ENCODE measurements at places on chromosomes 12 and 14.

DNA sequence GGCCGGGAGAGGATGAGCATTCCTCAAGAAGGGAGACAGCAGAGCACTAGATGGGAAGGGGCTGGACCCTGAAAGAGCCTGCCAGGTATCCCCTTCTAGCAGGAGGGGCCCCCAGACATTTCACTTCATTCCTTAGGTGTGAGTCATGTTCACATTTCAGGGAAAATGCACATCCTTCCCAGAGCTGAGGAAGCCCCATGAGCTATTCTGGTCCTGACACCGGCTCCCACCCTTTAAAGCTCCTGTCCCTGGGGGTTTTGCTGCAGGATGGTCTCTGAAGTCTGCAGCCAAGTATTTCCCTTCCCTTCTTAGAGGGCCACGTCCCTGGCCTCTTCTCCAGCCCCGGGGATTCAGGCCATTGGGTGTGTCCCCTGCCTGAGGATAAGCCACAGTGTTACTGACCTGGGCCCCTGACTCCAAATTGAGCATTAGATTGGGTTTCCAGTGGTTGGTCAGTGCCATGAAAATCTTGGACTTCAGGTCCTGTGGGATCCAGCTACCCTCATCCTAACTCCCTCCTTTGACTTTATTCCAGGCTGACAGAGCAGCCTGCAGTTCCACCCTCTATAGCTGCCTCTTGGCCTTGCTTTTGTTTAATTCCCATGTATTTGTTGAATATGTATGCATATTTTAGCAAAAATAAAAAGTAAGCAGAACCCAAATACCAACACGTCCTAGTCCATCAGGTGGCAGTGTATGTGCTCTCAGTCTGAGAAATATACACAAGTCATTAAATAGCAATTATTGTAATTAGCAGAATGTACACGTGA lies 267.1 kb downstream of the CACNA1C start:
- no peak for DNase-seq

GRCh38 chr12:100842156-100842555 lies 47.6 kb downstream of the ANO4 start:
- no peak for DNase-seq

GRCh38 chr12:54974279-54974678 lies 10.3 kb downstream of the TESPA1 start:
- no peak for DNase-seq

DNA sequence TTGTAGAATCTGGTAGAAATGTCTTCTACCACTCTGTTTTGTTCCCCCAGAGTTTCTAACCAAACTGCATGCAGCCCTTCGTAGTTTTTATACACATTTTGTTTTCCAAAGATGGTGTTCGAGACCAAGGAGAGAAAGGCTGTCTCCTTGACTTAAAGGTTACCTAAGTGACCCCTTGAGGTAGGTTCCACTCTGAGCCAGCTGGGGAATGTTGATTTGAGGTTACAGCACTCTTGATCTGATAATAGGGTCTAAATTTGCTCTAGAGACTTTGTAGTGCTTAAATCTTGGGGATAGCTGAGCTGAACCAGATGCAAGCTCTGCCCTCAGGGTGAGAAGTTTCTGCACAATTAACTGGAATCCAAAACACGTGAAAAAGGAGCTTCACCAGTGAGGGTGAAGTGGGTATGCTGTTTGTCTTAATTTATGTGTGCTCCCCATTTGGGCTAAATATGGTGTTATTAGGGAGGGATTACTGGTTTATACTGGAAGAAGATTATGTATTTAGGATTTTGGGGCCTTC lies 3.1 kb downstream of the TMBIM6 start:
- DNase-seq, result no peak

DNA sequence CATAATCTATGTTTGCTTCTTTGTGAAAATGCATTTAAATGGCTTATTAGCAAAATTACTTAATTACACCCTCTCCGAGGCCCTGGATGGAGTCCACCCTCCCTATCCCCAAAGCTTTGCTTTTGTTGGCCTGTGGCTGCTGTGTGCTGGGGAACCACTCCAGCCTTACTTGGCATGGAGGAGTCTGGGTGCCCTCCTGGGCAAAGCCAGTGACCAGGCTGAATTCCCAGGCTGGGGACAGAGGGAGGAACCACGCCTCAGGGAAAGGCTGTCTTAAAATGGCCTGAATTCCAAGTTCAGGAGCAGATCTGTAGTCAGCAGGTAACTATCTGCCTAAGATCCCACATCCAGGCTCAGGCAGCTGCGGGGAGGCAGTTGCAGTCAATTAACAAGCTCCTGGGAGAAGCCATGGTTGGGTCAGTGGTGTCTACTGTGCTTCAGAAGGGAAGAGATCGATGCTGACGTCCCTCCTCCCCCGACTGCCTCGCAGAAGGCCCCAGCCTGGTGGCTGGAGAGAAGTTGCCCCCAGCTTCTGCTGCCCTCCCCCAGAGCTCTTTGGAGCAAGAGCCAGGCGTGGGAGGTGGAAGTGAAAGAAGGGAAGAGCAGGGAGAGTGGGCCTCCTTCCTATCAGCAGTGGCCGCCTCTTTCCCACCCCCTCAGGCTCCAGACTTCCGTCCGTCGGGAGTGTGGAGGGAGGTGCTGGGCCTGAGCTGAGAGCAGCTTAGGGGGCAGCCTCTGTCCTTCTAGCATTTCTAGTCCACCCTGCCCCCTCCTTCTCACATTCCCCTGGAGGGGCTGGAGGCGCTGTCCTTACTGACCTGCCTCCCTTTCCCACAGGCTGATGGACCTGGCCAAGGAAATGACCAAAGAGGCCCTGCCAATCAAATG lies 11.3 kb downstream of the VASH1 start:
- DNase-seq, result no peak

DNA sequence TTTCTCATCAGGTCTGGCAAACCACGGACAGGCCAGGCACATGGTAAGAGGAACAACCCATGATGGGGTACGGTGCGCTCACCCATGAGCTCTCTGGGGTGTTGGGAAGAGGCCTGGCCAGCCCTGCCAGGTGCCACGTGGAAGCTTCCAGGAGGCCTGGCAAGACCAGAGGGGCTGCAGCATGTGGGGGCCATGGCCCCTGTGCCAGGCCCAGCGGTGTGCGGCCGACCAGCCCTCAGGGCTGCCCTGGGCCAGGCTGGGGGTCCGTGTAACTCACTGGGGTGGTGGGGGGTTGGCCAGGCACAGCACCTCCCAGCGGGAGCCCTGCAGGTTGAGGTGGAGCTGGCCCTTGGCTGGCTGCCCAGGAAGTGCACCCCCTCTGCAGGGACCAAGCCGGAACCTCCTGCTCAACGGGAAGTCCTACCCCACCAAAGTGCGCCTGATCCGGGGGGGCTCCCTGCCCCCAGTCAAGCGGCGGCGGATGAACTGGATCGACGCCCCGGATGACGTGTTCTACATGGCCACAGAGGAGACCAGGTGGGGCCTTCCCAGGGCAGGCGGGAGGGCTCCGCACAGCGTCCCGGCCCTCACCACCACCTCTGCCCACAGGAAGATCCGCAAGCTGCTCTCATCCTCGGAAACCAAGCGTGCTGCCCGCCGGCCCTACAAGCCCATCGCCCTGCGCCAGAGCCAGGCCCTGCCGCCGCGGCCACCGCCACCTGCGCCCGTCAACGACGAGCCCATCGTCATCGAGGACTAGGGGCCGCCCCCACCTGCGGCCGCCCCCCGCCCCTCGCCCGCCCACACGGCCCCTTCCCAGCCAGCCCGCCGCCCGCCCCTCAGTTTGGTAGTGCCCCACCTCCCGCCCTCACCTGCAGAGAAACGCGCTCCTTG lies 4.9 kb upstream of the CRIP2 start:
- no peak for DNase-seq

- DNase-seq, result no peak
These were observed 1.8 kb upstream of the SPPL3 start for GRCh38 chr12:120905856-120906384.

- DNase-seq, result peak; percentile 17
These were observed at the start of gene GAS2L3 for GRCh38 chr12:100573292-100574186. TSS of gene GAS2L3 (plus strand) at chr12:100573684. CDS start at chr12:100594905, 21,221 bp downstream.

GRCh38 chr12:58557171-58557570 lies 363.1 kb downstream of the LRIG3 start:
- DNase-seq, result no peak

GRCh38 chr14:73244541-73245290 lies 7.4 kb downstream of the PAPLN start:
- no peak for DNase-seq

DNA sequence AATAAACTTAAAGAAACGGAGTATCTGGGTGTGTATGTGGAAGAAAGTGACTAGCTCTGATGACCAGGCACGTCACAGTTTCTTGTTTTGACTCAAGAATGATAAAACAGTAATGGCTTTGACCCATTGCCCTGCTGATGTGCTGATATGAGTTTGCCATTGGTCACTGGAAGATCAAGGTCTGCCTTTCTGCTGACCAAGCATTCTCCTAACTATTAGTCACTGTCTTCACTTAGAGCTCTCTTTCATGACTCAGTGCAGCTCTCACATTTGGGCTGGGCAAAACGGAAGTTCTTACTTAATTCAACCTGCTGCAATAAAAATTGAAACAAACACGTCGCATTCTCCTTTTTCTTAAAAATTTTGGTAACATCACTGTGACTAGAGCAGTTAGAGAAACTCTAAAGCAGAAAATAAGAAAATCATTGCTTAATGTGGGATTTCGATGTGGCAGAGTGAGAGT lies 366.7 kb downstream of the BTG1 start:
- DNase-seq, result peak; percentile 0

DNA sequence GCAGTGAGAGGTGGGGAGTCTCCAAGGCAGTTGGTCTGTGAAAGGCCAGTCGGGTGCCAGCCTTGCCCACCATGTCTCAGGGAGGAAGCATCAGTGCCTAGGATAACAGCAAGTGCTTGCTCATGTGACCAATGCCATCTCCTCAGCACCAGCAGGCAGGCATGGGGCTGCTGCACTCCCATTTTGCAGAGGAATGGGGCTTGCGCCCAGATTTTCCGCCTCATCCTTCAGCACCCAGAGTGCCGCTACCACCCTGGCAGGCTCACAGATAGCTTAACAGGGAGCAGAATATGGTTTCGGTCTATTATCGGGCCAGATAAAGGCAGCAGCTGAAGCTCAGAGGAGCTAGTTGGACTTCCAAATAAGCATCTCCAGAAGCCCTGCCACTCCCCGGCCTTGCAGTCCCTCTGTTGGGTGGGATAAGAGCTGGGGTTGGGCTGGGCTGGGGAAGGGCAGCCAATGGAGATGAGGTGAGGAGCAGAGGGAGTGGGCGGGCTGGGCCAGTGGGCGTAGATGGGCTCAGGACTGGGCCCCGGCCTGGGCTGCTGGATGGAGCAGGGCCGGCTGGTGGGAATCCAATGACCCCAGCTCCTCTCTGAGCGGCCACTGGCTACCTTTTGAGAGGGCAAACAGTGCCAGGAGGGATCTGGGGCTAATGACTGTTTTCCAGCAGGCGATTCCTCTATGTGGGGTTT lies 8.4 kb upstream of the KRT80 start:
- no peak for DNase-seq

DNA sequence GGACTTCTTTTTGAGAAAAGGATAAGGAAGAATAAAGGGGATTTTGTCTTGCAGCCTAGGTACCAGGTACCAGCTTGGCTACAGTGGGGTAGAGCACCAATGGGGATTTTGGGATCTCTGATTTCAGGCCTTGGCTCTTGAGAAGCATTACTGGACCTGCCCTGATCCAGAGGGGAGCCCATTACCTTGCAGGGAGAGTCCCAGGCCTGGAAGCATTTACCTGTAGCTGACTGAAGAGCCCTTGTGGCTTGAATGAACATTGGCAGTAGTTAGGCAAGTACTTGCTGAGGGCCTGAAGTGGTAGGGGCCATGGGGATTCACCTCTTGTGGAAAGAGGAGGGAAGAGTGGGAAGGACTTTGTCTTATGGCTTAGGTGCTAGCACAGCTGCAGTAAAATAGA lies 308.2 kb upstream of the FBXO33 start:
- no peak for DNase-seq

DNA sequence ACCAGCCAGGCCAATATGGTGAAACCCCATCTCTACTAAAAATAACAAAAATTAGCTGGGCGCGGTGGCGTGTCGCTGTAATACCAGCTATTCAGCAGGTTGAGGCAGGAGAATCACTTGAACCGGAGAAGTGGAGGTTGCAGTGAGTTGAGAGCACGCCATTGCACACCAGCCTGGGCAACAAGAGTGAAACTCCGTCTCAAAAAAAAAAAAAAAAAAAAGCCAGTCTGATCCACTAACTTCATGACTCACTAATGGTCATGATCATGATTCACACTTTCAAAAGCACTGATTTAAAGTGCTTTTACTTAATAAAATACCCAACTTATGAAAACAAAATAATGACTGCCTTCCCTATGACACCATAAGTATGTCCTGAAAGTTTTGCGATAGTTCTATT lies 38.4 kb upstream of the CPM start:
- DNase-seq, result no peak

DNA sequence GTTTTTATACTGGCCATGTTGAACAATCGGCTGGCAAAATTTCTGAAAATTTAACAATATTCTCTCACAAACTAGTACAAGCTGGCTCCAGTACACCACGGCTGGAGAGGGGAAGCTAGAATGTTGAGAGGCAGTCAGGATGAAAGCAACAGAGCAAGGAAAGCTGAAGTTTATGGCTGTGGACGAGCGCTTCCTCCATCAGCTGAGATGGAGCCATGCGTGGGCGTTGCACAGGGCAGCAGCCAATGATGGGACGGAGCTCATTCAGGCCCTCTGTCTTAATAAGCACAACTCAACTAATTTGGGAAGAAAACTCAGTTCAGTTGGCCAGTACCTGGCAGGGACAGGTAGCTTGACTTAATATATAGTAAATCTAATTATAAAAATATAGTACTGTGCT lies 14.1 kb upstream of the DCP1B start:
- no peak for DNase-seq

- no peak for DNase-seq
These were observed 30.3 kb downstream of the NFKBIA start for GRCh38 chr14:35374263-35374712.

DNA sequence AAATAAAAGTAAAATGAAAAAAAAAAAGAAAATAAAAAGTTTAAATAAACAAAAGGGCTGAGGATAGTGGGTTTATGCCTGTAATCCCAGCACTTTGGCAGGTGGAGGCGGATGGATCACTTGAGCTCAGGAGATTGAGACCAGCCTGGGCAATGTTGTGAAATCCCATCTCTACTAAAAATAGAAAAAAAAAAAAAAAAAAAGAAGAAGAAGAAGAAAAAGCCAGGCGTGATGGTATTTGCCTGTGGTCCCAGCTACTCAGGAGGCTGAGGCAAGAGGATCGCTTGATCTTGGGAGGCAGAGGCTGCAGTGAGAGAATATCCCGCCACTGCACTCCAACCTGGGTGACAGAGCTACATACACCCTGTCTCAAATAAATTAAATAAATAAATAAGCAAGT lies 3.9 kb downstream of the TAOK3 start:
- no peak for DNase-seq

GRCh38 chr12:31849090-31849687 lies 110.0 kb upstream of the RESF1 start:
- no peak for DNase-seq

- DNase-seq, result no peak
These were observed 309.5 kb downstream of the ATXN7L3B start for GRCh38 chr12:74847169-74847568.

- DNase-seq, result no peak
These were observed 369.2 kb downstream of the CCER1 start for GRCh38 chr12:90585640-90586304.

- no peak for DNase-seq
These were observed 178.3 kb downstream of the EMP1 start for GRCh38 chr12:13374793-13375192.

- no peak for DNase-seq
These were observed 177.2 kb downstream of the KCNA5 start for GRCh38 chr12:5220835-5221234.

- no peak for DNase-seq
These were observed 1.8 kb upstream of the BHLHE41 start for GRCh38 chr12:26126340-26127284.

- DNase-seq, result no peak
These were observed 342.7 kb downstream of the CACNA1C start for GRCh38 chr12:2395354-2395977.

GRCh38 chr14:74858022-74858421 lies 17.9 kb downstream of the PROX2 start:
- no peak for DNase-seq
